Neural progenitor cell (in vitro differentiated cells): ENCODE measurements at places on chromosomes 13 and 19.

GRCh38 chr19:29527500-29528328, 1.9 kb downstream of the VSTM2B start:
- H3K4me1 ChIP-seq, result peaks cover 28% of the 10 kb centered on the region
- no peak for DNase-seq
- no peak overlapping the region for H3K27ac ChIP-seq
- peak overlapping the region; percentile 67 for H3K4me3 ChIP-seq
- no peaks in the 10 kb centered on the region for H3K36me3 ChIP-seq
- peaks cover 94% of the 10 kb centered on the region for H3K27me3 ChIP-seq

- no peak for DNase-seq
- H3K27me3 ChIP-seq, result peaks cover 5% of the 10 kb centered on the region
- H3K4me1 ChIP-seq, result no peaks in the 10 kb centered on the region
- no peak overlapping the region for H3K27ac ChIP-seq
- H3K36me3 ChIP-seq, result no peaks in the 10 kb centered on the region
- H3K4me3 ChIP-seq, result no peak overlapping the region
Measured at GRCh38 chr19:54275951-54276350, 5.0 kb downstream of the LILRB2 start.

- DNase-seq, result no peak
- H3K27ac ChIP-seq, result no peak overlapping the region
- H3K27me3 ChIP-seq, result no peaks in the 10 kb centered on the region
- no peaks in the 10 kb centered on the region for H3K36me3 ChIP-seq
- H3K4me1 ChIP-seq, result no peaks in the 10 kb centered on the region
- no peak overlapping the region for H3K4me3 ChIP-seq
Measured at GRCh38 chr13:37138169-37138568, 32.7 kb upstream of the CSNK1A1L start.

- peaks cover 8% of the 10 kb centered on the region for H3K4me1 ChIP-seq
- no peaks in the 10 kb centered on the region for H3K36me3 ChIP-seq
- no peaks in the 10 kb centered on the region for H3K27me3 ChIP-seq
- H3K27ac ChIP-seq, result no peak overlapping the region
- H3K4me3 ChIP-seq, result no peak overlapping the region
Measured at GRCh38 chr13:110215606-110216005, 91.4 kb downstream of the COL4A1 start.
